ENCODE measurements at places on chromosomes 1 and 21. TPM values are rescaled to one million over a fixed set of nuclear protein-coding genes. Genes with fewer than 3 reads are reported as not detected.

- DNase-seq: no peak
Measured at GRCh38 chr21:31201548-31201947, 142.5 kb downstream of the TIAM1 start.

DNA sequence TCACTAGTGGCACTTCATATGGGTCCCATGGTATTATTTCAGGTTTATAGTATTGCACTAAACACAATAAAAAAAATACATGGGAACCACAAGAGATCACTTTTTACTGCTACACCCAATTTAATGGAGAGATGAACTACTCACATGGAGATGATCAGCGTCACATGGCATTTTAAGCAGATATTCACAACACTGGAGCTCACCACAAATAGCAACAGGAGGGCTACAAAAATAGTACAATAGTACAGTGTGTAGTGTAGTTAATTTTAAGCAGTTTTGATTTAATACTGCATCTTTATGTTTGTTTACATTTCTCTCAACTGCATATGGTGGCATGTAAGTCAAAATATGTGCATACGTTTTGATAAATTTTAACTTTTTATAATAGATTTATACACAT is 31.0 kb downstream of the SNX7 start:
- no peak for DNase-seq

MYOG gene
- 12.7 TPM for total RNA-seq

- DNase-seq: no peak
Measured at GRCh38 chr1:38600905-38601304, 258.7 kb downstream of the RRAGC start.

NBPF10 gene
- total RNA-seq: 4.7 TPM

ZNF648 gene
- 0.11 TPM for total RNA-seq

DNA sequence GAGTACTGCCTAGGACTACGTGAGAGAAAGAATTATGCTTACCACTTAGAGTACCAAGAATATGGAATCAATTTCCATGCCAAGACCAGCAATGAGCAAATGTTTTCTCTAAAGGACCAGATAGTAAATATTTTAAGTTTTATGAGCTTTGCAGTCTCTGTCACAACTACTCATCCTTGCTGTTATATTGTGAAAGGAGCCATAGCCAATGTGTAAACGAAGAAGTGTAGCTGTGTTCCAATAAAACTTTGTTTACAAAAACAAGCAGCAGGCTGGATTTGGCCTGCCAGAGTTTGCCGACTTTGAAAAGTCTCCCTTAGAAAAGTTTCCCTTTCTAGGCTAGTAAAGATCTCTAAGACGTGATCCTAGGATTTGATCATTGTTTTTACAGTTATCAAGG is 128.8 kb downstream of the PDE4B start:
- DNase-seq: no peak
